Activated T-cell treated with anti-CD3 and anti-CD28 coated beads, Interleukin-2, amount 50 U/mL, for 24 hours (primary cell): ENCODE measurements at places on chromosomes 1 and 21.

- H3K27me3 ChIP-seq, result no peaks in the 10 kb centered on the region
- peak overlapping the region; percentile 13 for H3K27ac ChIP-seq
- peaks cover 26% of the 10 kb centered on the region for H3K4me1 ChIP-seq
- no peak overlapping the region for H3K4me3 ChIP-seq
- no peaks in the 10 kb centered on the region for H3K36me3 ChIP-seq
Measured at GRCh38 chr1:59079434-59080140, 217.3 kb upstream of the FGGY start.

DNA sequence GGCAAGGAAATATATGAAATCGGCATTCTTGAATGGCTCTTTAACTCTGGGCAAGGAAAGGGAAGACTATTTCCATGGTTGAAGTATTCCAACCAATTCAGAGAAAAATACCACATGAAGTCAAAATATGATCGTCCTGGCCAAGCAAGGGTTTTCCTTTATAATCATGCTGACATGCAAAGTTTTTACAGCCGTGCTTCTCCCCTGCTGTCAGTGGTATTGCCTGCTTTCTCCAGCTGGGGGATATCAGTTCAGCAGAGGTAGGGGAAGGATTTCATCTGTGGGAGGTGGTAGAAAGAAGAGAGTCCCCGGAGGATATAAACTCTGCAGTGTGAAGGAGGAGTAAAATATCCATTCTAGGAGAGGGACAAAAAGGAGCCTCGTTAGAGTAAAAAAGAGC is 322.8 kb downstream of the PAPPA2 start:
- no peaks in the 10 kb centered on the region for H3K36me3 ChIP-seq
- no peak for DNase-seq
- no peak overlapping the region for H3K27ac ChIP-seq
- H3K27me3 ChIP-seq, result no peaks in the 10 kb centered on the region

DNA sequence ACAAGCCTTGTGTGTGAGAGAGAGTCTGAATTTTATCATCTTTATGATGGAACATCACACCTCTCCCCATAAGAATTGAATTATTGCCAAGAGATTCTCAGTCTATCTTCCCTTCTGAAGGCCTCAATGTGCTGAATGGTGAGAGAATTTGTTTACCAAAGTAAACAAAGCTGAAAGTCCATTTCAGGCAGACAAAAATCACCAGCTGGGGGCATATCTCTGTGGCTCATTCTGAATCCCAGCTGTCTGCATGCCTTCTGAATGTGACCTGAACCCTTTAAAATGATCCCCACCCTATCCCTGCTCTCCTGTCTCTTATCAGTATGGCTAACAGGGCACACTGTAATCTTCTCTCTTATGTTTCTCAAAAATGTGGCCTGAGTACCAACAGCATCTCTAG is 99.1 kb upstream of the CAMK1G start:
- no peak overlapping the region for H3K4me3 ChIP-seq
- H3K4me1 ChIP-seq, result no peaks in the 10 kb centered on the region
- no peak for DNase-seq
- H3K27me3 ChIP-seq, result peaks cover 3% of the 10 kb centered on the region

GRCh38 chr21:25859235-25859929 is 124.6 kb downstream of the GABPA start:
- H3K27me3 ChIP-seq, result no peaks in the 10 kb centered on the region
- no peaks in the 10 kb centered on the region for H3K4me1 ChIP-seq
- no peak overlapping the region for H3K4me3 ChIP-seq
- no peaks in the 10 kb centered on the region for H3K36me3 ChIP-seq
- no peak for DNase-seq

DNA sequence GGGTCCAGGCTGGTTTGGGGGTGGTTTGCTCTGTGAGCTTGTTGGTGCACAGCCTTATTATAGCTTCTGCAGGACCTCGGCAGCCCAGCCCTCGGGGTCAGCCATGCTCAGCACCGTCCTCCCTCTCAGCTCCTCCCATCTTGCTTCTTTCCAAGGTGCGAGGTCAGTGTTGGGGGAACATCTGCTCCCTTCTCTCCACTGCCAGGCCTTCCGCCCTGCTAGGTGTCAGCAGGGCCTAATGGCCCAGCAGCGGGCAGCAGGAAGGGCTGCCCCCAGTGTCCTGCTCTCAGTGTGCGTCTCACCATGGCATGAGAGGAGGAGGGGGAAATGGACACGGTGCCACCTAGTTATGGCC is 36.5 kb upstream of the LRRC3 start:
- H3K36me3 ChIP-seq, result peaks cover 48% of the 10 kb centered on the region
- H3K27ac ChIP-seq, result no peak overlapping the region
- no peaks in the 10 kb centered on the region for H3K27me3 ChIP-seq

DNA sequence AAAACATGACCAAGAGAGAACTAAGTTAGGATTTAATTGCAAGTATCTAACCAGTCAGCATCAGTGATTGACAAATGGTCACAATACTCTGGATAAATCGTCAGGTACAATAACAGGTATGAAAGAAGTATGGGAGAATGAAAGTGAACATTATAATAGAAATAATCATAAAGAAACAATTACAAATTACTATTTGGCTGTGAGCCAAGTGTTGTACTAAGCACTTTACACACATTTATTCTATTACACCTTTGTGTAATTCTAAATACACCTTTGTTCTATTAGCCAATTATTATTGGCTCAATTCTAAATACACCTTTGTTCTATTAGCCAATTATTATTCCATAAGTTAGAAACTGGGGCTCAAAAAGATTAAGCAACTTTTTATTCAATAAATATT is 114.7 kb downstream of the KCNH1 start:
- peaks cover 46% of the 10 kb centered on the region for H3K27me3 ChIP-seq
- H3K27ac ChIP-seq, result no peak overlapping the region
- DNase-seq, result no peak

DNA sequence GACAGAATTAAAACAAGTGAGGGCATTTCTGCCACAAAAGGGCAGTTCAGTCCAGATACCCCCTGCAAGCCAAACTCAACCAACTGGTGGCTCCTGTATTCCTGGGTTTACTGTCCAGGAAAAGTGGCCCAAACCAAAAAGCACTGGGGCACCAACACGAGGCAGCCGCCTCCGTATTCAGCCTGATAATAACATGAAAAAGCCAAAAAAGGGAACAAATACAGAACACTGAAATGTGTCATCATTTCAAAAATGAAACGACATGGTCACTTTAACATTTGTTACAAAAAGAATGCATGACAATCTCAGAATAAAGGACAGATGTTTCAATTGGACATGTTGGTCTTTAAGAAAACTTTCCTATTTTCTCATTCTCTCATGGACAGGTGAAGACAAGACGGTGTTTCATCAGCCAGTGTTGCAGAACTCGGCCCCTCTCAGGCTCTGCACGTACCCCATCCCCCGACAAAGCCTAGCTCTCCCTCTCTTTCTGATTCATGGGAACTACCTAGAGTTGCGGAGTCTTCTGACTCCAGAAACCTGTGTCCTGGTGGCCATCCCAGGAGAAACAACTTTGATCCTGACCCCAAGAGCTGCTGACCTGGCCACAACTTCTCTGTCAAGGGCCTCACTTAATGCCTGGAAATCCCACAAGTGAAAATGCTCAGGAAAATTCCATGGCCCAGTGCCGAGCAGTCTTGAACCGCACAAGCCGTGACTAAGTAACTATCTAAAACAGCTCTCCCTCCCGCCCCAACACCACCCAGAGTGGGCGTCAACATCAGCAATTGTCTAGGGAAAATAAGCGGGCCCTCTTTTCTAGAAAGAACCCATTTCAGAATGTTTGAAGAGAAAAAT is 27.1 kb downstream of the ZBTB17 start:
- no peaks in the 10 kb centered on the region for H3K27me3 ChIP-seq
- peaks cover 75% of the 10 kb centered on the region for H3K4me1 ChIP-seq
- peak overlapping the region; percentile 66 for H3K4me3 ChIP-seq
- H3K36me3 ChIP-seq, result peaks cover 84% of the 10 kb centered on the region
- peak overlapping the region; percentile 98 for H3K27ac ChIP-seq

DNA sequence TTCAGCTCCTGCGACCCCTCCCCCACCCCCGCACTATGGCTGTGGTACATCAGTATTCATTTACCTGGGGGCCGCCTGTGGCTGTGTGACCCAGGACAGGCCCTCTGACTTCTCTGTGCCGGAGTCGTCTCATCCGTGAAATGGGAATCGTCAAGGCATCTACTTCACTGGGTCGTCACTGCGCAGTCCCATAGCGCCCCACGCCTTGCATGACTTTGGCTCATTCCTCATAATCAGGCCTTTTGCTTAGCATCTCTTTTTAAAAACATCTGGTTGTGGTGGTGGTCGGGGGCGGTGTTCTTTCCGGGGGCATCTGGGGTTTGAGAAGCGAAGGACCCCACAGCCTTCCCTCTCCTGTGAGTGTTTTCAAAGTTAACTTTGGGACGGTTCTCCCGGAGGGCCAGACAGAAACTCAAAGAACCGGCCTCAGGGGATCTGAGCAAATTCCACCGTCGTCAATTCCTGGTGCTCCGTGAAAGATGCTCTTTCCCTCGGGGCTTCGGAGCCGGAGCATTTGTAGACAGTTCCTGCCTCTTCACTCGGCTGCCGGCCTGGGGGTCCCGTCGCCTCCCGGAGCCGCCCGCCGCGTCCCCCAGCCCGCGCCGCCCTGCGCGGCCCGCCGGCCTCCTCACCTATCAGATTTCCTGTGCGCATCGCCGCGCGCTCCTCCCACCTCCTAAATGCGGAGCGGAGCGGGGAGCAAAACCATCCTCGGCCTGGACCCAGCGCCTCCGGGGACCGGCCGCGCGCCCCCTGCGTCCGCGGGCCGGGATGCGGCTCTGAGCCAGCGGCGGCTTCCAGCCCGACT is at the start of gene B3GALT5:
Gene B3GALT5 (plus strand): TSS at position 708 of the 808 bp plus-strand sequence. CDS start 47,620 bp downstream, outside the sequence.
- H3K36me3 ChIP-seq, result no peaks in the 10 kb centered on the region
- no peak within 1 kb of the TSS for H3K27ac ChIP-seq
- H3K4me3 ChIP-seq, result no peak within 1 kb of the TSS
- H3K4me1 ChIP-seq, result peaks cover 9% of the 10 kb centered on the region
- peaks cover 47% of the 10 kb centered on the region for H3K27me3 ChIP-seq

DNA sequence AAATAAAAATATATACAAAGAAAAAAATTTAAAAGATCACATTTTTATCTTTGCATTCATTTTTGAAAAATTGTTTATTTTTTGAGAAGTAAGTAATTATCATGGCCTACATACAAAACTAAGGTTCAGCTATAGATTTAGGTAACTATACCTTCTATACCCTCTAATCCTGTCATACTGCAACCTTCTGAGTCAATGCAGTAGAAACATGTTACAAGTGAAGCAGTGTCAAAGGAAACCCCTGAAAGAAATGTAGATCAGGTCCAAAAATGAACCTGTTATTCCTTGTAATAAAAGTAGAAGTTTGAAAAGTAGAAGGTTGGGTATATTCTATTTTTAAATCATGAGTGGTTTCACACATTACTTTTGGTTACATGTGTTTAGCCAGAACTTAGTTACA is 51.3 kb downstream of the PTGS2 start:
- no peak for DNase-seq
- peaks cover 12% of the 10 kb centered on the region for H3K27me3 ChIP-seq
- no peak overlapping the region for H3K4me3 ChIP-seq
- no peaks in the 10 kb centered on the region for H3K36me3 ChIP-seq
- no peak overlapping the region for H3K27ac ChIP-seq

DNA sequence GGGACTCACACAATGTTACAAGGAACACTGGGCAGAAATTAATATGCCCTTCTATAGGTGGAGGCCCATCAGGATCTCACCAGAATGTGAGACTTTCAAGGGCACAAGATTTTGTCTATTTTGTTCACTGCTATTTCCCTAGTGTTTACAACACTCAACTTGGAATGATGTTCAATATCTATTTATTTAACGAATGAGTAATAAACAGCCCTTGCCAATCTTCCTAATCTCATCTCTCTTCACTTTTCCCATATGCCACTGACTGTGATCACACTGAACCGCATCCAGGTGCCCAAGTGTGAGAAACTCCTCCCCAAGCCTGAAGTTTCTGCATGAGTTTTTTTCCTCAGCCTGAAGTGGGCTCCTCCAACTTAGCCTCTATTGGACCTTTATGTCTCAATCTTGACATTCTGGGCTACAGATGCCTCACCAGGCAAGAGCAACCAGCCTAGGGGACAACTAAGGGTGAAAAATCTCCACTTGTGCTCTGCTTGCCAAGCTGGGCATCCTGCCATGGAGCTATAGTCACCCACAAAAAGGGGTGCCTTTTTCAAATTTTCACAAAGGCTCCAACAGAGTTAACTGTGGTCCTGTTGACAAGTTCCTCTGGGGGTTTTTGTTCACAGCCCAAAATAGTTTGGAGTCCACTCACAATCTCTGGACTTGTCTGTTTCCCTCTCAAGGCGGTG is 105.6 kb downstream of the PLPP3 start:
- H3K36me3 ChIP-seq, result no peaks in the 10 kb centered on the region
- H3K4me1 ChIP-seq, result peaks cover 2% of the 10 kb centered on the region
- DNase-seq, result no peak
- H3K4me3 ChIP-seq, result no peak overlapping the region

GRCh38 chr1:107858323-107858722 is 106.7 kb downstream of the VAV3 start:
- H3K4me1 ChIP-seq, result peaks cover 11% of the 10 kb centered on the region
- no peak overlapping the region for H3K4me3 ChIP-seq
- H3K36me3 ChIP-seq, result no peaks in the 10 kb centered on the region
- H3K27me3 ChIP-seq, result no peaks in the 10 kb centered on the region
- DNase-seq, result no peak

DNA sequence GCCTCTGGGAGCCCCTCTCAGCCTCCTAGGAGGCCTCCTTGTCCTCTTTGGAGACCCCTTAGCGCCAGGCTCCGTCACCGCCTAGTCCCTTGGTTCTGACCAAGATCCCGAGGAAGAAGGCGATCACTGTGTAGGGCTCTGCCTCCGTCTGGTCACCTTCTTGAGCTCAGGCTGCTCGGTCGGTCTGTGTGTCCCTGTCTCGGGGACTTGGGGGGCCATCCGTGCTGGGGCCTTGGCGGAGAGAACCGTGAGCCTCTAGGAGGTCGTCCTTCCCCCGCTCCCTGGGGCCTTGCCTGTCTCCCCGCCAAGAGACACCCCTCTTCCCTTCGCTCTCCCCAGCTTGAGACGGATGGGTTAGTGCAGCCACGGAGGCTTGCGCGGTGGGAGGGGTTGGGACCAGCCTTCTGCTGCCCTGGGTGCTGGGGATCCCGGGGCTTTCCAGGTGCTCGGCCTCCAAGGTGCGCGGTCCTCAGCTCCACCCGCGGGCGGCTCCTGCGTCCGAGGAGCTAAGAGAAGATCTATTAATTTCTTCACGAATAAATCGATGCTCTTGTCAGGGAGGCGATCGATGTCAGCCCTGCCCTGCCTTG is 701 bp upstream of the INSRR start:
- peaks cover 35% of the 10 kb centered on the region for H3K4me1 ChIP-seq
- no peak overlapping the region for H3K27ac ChIP-seq
- peak; percentile 60 for DNase-seq
- H3K36me3 ChIP-seq, result no peaks in the 10 kb centered on the region
- H3K4me3 ChIP-seq, result peak overlapping the region; percentile 58
- peaks cover 65% of the 10 kb centered on the region for H3K27me3 ChIP-seq

DNA sequence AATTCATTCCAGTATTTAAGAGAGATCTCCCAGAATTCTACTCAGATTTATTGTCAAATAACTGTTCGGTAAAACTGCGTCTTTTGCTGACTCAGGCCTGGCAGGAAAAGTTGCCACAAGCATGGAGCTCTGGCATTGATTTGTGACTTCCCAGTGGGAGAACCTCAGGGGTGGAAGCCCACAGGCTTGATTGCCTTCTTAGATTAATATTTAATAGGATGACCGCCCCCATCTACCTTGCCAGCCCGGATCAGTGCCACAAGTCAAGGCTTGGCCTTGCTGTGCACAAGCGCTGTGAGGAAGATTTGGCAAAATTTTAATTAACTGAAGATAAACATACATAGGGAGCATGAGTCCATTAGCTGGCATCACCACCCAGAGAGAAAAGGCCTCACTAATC is 93.5 kb downstream of the LRIG2 start:
- no peak overlapping the region for H3K27ac ChIP-seq
- H3K4me1 ChIP-seq, result no peaks in the 10 kb centered on the region
- no peak overlapping the region for H3K4me3 ChIP-seq
- H3K27me3 ChIP-seq, result peaks cover 16% of the 10 kb centered on the region

- no peak overlapping the region for H3K27ac ChIP-seq
- DNase-seq, result no peak
- H3K27me3 ChIP-seq, result peaks cover 18% of the 10 kb centered on the region
- H3K4me3 ChIP-seq, result no peak overlapping the region
Measured at GRCh38 chr1:178491721-178492120, 5.0 kb downstream of the CLEC20A start.
